ENCODE measurements at places on chromosomes 3 and 15.

GRCh38 chr3:160278210-160278609 is 53.0 kb downstream of the C3orf80 start:
- no peak for DNase-seq

DNA sequence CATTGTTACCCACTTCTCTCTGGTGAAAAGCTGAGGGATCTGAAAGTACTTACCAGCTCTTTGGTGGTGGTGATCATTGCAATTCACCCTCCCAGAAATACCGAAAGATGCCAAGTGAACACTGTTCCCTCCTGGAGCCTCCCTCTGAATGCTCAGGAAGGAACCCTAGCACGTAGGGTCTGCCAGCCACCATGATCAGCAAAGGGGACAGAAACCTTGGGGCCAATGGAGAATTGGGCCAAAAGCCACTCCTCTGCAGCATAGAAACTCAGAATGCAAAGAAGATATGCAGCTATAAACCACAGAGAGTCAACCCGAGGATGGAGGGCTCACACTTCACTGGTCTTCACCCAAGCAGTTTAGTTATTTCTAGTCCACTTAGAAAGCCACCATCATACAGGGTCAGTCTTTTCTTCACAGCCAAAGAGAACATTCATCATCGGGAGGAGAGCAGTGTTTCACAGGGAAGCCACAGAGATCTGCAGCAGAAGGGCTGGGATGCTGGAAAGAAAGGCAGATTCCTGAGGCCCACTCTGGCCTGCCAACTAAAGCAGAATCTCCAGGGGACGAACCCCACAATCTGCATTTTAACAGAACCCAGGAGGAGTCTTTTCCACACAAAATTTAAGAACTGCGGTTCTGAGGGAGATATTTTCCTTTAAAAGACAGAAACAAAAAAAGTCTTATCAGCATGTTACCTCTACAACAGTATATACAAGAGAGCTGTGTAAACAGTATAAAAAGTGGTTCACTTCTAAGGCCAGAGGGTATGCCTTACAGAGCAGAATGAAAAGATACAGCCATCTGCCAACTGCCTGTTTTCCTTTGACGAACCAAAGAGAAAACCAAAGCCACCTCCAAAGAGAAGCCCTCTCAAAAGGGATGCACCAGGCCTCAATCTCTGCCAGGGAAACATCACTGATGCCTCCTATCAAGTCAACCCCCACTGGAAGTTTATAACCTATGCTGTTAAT is 11.3 kb downstream of the TBC1D2B start:
- DNase-seq, result no peak

DNA sequence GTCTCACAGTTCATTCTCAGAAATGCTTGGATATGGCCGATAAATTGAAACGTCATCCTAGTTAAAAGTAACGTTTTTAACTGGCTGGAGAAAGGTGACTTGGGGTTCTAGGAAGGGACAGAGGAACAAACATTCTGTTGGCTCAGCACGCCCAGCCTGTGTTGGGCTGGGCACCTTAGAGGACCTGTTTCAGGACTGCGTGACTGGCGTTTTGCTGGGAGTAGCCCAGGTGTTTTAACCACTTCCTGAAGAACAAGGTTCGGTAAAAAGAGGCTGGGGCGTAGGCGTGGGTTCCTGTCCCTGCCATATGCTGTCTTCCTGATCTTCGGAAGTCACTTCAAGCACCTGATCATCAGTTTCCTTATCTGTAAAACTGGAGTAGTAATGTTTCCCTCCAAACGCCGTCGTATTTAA is 1.1 kb upstream of the TLNRD1 start:
- DNase-seq, result peak; percentile 75

DNA sequence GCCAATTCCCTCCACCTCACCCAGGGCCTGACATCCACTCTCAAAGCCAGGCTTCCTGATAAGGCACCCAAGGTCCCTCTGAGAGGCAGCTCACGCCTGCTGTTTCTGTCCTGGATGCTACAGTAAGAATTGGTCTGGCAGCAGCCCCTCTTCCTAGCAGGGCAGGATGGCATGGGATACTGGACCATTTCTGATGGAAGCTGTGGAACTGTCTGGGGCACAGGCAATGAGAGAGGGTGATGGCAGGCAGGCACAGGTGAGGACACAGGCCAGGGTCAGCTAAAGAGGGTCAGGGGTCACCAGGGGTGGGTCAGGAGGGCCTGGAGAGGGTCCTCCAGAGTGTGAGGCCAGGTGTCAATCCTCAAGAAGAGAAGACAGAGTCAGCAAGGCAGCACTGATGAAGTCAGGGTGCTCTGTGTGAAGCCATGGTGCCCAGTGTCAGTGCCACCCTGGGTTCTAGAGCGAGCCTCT is 41.9 kb upstream of the SLC41A3 start:
- peak; percentile 13 for DNase-seq

GRCh38 chr3:14403619-14404155 is 1.3 kb downstream of the SLC6A6 start:
- DNase-seq, result no peak

DNA sequence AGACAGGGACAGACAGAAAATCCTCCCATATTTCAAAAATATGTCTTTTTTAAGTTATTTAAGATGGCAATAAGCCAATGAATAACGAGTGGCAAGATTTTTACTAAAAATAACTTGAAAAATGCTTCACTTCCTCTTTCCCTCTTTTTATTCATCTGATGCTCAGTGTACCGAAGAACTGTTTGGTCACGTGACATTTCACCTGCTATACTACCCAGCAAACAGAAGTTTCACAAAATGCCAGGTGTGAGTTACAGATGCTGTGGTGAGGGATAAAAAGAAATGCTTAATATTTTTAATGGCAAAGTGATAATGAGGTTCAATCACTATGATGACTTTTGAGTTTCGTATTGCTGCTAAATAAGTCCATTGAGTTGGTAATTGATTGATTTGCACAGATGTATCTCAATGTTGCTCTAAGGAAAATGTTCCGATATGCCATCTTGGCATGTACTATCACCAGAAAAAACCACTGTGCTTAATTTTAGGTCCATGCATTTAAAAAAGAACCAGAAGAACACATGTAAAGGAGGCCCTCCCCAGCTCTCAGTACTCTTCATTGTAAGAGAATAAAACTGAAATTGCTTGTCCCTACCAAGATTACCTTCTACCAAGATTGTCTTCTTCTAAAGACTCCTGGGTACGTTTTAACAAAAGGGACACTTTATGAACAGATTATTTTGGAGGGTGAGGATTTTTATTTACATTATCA is 26.0 kb upstream of the SEC62 start:
- DNase-seq, result no peak
